ENCODE measurements at places on chromosomes 6 and 20.
A peak's percentile ranks its signal among the peaks of the same experiment; 100 is the strongest.

DNA sequence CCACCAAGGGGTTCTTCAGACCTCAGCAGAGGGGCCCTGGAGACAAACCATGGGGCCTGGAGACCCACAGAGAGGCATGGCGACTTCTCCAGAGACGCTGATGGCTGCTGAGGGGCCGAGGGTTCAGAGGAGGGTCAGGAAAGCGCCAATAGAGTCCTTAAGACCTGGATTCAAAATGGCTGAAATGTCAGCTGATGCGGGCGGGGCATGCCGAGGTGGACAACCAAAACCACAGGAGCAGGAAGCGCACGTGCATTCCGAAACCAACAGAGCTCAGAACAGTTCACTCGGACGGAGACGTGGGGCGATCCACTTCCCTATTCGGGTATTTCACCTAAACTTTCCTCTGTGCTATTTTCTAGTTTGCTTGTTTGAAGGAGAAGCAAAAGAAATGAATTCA is 99.9 kb upstream of the RIN2 start:
- DNase-seq: no peak

GRCh38 chr6:118825661-118826060 is 68.3 kb upstream of the ASF1A start:
- DNase-seq: no peak

GRCh38 chr6:6508643-6509042 is 79.9 kb upstream of the LY86 start:
- DNase-seq: no peak

DNA sequence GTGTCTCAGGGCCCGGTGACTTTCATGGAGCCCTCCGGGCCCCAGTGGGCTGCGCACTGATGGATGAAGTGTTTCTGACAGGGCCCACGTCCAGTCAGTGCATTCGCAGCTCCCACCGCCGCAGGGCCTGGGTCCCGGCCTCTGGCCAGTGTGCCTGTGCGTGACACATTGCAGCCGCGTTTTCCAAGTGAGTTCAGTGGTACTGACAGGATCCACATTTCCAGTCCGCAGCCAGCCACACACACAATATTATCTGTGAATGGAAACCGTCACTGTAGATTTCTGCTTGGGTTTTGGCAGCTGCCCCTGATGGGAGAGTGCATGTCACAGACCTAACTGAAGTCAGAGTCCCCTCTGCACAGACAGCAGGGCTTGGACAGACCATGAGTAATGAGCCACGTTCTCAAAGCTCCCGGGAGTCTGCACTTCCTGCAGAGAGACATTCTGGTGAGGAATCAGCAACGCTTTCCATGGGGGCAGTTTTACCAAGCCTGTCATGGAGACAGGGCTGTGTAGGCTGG is 171.4 kb downstream of the MYLK4 start:
- peak; percentile 46 for DNase-seq

DNA sequence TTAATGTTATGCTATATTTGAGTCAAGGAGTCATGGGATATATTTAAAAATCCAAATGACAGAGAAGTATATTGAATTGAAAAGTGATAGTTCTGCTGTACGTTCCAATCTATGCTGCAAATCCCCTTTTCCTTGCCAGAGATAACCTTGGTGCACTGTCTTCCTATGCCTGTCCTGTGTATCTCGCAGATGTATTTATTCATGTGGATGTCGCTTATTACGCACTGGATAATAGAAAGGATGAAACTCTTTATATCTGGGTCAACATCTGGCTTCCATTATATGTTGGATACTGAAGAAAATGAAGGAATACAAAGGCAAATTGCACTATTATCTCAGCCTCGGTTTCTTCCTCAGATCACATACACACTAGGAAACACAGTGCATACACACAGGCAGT is 331.3 kb downstream of the BCKDHB start:
- DNase-seq: no peak

DNA sequence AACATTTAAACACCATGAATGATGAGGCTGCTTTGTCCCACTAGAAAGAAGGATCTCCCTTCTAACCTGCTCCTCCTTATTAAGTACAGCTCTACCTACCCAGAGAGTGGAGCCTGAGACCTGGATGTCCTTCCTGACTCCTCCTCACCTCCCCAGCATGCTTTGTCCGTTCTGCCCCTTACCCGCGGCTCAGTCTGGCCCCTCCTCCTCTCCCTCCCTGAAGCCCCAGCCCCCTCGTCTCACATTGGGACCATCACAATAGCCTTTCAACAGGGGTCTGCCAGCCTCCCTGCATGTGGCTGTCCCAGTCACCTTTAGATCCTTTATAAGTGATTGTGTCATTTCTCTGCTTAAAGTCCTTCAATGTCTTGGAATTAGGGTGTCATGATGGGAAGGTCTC is 72.5 kb downstream of the DZANK1 start:
- DNase-seq: no peak

DNA sequence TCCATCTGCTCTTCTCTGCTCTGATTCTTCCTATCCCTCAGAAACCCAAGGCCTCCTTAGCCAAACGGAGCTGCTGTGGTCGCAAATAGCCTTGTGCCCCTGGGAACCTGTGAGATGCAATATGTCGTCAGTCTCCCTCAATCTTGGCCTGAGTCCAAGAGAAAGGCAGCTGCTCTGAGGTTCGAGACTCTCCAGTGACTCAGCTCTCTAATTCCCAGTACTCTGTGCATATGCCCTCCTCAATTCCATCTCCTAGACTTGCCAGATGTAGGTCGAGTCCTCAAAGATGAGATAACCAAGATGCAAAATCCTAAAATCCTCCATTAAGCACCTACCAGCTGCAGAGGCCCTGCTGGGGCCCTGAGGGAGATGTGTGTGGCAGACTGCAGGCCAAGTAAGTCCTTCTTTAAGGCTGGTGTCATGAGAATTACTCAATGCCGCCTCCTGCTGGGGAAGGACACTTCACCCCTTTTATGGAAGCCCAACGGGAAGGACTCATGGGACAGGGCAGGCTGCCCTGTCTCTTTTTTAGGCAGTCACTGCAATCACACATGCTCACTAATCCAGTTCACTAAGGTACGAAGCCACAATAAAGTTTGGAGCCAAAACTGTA is 28.5 kb downstream of the C6orf15 start:
- peak; percentile 92 for DNase-seq

DNA sequence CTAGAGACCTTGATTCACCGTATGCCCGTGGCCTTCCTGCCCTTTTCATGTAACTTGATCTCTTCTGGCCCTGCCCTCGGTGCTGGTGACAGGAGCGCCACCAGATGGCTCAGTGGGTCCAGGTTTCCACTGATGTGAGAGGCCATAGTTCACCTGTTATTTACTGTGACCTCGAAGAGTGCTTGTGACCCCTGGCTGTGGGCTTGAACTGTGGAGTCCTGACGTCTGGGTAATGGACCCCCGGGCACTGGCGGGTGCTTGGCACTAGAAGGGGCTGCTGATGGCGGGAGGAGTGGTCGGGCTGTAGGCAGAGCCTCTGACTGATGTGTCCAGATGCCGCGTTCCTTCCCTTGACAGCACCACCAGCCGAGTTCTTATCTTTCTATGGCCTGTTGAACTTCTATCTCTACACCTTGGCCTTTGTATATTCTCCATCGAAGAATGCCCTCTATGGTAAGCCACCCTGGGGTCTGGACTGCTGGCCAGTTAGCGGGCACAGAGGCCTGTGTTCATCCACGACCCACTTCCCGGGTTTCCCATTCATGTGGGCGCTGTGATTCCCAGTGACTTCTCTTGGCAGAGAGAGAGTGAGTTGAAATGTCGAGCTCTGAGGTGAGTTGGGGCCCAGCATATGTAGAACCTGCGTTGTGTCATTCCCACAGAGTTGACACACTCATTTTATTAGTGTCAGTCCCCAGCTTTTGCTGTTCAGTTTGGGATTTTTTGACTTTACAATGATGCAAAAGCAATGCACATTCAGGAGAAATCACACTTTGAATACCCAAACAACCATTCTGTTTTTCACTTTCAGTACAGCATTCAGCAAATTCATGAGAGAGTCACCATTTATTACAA is 14.9 kb downstream of the DYNLT1 start:
- no peak for DNase-seq

DNA sequence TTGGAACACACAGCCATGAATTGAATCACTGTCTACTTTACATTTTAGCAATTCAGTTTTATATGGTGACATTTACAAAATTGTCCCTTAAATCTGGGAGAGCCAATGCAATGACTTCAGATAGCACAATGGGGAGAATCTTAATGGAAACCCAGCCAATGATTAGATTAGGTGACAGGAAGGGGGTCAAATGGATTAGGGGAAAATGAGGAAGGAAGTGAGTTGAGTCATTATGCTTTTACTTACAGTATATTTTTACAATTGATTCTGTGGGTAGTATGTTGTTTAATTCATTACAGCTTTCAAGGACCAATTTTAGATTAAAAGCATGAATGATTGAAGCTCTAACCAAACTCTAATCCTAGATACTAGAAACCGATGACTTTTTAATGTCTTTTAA is 229.8 kb downstream of the SOX4 start:
- DNase-seq: no peak

DNA sequence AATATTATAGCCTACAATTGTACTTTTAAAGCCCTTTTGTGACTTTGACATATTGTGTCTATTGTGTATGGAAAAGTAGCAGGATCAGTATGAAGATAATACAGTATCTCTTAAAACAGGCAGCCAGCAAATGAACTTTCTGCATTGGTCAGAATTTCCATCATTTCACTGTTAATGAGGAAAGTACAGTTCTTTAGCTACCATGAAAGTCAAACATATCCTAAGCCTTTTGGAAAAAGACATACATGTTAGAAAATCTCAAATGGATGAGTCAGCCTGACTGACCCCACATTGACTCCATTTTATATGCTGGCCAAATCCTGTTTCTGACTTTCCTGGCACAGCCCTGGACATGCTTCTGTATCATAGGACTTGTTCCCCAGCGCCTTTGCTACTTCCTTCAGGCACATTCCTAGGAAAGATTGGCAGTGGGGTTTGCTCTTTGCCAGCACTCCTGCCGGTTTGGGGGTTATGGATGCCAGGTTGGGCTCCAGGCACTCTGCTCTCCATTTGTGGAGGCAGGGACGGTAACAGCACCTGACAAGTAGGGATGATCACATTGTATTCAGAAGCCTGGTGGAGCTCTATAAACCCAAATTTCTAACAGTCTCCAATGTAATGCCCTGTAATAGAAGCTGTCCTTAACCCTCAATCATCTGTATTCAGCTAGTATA is 43.7 kb downstream of the TOP1 start:
- peak; percentile 88 for DNase-seq

DNA sequence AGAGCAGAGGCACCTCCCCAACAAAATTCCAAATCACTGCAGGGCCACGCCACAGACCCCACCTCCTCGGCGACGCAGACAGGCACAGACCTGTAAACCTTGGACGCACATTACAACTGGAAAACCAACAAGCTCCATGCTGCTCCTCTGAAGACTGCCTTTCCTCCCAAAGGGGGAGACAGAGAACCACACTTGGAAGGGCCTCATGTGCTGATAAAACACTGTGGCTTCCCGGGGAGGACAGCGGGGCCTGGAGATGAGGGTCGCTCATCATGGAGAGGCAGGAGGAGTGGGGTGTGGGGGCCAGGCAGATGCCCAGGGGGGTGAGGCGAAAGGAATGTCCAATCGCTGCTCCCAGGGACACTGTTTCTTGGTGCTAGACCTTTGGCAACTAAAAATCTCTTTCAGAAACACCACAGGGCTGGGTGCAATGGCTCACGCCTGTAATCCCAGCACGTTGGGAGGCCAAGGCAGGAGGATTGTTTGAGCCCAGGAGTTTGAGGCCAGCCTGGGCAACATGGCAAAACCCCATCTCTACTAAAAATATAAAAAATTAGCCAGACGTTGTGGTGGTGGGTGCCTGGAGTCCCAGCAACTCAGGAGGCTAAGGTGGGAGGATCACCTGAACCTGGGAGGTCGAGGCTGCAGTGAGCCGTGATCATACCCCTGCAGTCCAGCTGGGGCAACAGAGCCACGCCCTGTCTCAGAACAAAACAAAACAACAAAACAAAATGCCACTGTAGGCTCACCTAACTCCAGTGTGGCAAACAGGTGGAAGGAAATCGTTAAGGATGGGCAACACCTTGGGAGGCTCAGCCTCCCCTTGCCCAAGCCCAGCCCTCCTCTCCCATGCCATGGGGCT is 53.8 kb downstream of the ABHD12 start:
- peak; percentile 35 for DNase-seq

DNA sequence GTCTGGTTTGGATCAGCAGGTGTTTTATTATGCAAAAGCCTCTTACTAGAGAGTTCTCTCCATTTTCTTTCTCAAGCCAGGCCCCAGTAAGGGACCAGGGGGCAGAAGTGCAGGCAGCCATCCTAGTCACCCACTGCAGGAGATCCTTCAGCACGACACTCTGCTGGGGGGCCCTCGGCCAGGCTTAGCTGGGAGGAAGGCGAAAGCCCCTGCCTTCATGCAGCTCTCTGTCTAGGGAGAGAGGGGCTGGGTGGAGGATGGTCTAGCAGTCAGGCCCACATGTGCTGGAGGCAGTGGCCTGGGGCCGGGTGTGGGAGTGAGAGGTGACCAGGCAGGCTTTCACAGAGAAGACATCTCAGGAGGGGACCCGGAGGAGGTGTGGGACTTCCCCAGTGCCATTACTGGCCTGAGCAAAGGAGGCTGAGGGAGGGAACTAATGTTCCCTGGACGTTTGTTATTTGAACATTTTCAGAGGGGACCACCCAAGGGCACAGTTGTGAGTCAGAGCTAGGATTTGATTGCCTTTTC is 33.5 kb upstream of the VSTM2L start:
- no peak for DNase-seq

- peak; percentile 98 for DNase-seq
Measured at GRCh38 chr6:105898286-105898685, 187.8 kb upstream of the PRDM1 start.

- DNase-seq: peak; percentile 24
Measured at GRCh38 chr20:14879020-14879697, 541.7 kb upstream of the FLRT3 start.

DNA sequence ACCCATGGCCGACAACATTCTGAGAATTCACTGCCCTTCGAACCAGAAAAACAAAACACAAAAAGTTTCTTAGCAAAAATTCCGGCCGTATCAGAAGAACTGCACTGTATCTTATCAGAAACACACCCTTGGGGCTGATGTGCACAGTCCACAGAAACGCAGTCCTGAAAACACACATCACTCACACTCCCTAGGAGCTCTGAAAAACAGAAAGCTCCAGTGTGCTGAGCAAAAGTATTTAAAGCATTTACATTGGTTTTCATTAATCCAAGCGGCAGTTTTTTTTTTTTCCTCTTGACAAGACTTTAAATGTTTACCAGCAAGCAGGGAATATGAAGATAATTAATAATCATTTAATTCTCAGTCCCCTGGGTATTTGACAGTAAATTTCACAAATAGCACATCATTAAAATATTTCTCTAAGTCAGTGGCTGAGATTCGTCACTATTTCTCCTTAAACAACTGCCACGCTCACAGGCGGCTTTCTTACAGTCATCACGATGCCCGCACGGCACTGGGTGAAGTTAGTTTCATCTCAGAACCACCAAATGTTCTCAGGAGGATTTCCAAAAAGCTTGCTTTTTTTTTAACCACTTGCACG is 13.3 kb downstream of the NFATC2 start:
- DNase-seq: peak; percentile 74

DNA sequence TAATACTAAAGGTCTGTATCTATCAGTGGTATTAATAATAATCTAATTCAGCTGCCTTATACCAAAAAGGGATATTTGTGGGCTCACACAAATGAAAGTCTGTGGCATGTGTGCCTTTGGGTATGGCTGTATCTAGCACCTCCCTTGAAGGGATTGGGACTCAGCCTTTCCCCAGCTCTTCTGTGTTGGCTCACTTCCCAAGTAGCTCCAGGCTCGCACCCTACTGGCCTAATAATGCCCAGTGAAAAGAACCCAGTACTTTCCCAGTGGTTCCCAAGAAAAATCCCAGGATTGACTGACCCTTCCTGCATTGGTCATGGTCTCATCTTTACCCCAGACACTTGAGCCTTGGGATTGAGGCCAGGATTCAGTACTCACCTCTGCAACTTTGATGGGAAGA is 60.7 kb upstream of the CDKAL1 start:
- no peak for DNase-seq

GRCh38 chr6:14754751-14755513 is 490.9 kb upstream of the JARID2 start:
- DNase-seq: no peak

Measured in IMR-90 (cell line).